ENCODE measurements at places on chromosomes 1 and 21.

DNA sequence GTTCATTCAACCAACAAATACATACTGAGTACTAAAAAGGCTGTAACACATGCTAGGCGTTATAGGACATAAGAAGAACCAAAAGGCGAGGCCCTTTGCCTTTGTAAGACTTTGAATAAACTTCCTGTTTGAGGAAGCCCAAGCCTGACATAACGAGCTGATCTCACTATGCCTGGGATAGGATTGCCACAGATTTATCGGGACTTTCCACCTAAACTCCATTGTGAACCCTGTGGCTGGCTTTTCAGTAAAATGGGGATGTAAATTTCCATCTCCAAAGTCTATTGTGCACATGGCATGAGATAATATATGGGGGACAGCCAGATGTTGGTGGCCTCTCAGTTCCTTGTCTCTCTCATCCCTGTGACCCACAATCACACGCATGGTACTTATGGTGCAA, 41.9 kb downstream of the LMO4 start:
- DNase-seq = peak; percentile 61

GRCh38 chr1:10957133-10957532, 55.3 kb upstream of the TARDBP start:
- no peak for DNase-seq

- no peak for DNase-seq
Observed at GRCh38 chr1:195188821-195189220, 1419.4 kb downstream of the KCNT2 start.

DNA sequence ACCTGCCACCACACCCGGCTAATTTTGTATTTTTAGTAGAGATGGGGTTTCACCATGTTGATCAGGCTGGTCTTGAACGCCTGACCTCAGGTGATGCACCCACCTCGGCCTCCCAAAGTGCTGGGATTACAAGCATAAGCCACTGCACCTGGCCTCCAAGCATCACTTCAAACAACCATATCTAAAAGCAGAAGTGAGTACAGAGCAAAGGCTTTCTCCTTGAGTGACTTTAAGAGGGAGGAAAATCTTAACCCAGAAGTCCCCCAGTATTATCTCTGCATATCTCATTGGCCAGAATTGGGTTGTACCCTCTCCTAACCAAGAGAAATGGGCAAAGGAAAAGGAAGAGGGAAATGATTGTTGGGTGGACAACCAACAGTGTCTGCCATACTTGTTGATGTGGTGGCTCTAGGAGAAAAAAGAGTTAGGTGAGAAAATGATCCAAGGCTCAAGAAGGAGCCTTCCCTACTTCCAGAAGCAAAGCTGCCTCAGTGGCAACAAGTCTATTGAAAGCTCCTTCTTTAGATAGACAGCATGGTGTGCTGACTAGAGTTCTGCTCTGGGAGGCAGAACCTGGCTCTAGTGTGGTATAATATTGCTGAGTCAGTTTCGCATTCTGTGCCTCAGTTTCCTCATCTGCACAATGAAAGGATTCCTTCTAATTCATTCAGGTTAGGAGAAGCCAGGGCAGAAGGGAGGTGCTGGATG, 16.8 kb upstream of the FOXE3 start:
- DNase-seq = no peak

DNA sequence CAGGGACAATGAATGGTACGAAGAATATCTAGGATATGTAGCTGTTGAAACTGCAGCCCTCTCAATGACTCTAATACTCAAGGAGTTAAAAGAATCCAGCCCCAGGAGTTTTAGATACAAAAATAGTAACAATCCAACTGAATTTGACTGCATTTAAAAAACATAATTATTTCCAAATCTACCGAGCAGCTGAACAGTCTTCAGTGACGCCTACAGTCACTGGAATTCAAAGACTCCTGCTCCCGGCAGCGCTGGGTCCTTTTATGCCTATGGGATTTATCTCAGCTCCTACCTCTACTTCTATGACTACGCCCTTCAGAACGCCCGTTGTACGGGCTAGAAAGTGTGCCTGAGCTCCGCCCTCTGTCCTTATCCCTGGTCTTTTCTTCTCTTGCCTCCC, 55.7 kb downstream of the WARS2 start:
- no peak for DNase-seq

- DNase-seq = peak; percentile 43
Observed at GRCh38 chr1:33327587-33328325, 6.9 kb upstream of the A3GALT2 start.

DNA sequence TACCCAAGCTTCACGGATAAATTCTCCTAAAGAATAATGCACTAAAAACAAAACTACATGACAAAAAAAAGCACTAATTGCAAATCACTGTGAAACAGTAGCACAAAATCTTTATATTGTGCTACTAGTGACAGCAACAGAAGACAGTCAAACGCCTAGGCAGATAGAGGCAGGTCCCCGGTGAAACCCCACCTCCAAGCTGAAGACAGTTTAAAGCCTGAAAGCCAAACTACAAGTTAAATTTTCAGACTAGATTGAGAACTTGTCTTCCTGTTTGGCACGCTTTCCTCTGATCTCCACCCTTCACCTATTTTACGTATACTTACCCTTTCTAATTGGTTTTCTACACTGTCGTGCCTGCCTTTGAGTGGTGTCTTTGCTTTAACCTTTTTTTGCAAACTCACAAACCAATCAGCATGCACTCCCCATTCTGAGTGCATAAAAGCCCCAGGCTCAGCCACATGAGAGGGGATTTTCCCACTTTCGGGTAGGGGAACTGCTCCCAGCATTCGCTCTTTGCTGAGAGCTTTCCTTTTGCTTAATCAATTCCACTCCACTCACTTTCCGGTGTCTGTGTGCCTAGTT, 3.6 kb upstream of the BACH1 start:
- DNase-seq = no peak

DNA sequence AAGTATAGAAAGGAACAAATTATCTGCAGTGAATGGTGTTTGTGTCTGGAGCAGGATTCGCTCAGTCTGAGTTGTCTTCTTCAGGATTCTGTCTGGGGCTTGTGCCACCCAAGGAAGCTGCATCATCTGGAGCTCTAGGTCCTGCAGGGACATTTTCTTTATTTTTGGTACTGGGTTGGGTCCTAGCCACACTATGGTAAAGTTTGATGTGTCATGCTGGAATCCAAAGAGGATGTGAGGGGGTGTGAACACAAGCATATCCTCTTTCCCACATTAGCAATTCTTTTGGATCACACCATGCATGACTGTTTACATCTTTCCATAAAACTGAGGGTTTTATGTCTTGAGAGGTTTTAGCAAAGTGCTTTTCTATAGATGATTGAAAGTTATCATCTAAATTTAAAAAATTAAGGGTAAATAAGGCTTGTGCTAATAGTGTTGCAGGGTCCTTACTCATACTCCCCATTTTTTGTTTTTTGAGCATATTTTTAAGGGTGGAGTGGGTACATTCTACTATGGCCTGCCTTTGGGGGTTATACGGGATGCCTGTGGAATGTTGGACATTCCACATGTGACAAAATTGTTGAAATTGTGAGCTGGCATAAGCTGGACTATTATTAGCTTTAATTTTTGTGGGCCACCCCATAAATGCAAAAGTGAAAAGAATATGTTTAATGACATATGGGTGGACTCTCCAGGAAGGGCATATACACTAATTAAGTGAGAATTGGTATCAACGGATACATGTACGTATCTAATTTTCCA, 152.0 kb upstream of the HMCN1 start:
- DNase-seq = peak; percentile 40

GRCh38 chr1:4768553-4768952, 114.1 kb downstream of the AJAP1 start:
- no peak for DNase-seq

DNA sequence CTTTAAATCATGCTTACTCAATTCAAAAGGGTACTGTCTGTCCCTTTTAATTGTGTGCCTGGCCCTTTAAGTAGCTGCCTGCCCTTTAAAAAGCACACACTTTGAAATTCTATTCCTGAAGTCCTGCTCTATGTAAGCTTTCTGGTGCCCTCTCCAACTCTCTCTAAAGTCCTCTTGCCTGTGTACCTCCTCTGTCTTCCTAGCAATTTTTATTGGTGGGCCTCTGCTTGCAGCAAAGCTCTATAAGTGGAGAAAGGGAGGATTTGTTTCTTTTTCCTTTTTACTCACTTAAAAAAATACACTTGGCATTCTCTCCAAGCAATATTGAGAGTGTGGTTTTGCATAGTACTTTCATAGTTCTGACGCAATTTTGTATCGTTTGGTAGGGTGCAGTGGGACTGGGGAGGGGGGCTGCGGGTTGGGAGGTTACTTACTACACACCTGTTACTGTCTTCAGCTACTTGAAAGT, 135.4 kb downstream of the LMO4 start:
- no peak for DNase-seq

- no peak for DNase-seq
Observed at GRCh38 chr1:65231718-65232330, 77.5 kb upstream of the DNAJC6 start.

GRCh38 chr1:6771441-6771769, 13.8 kb upstream of the CAMTA1 start:
- DNase-seq = no peak

GRCh38 chr1:177975588-177976495, 6.0 kb upstream of the SEC16B start:
- no peak for DNase-seq

DNA sequence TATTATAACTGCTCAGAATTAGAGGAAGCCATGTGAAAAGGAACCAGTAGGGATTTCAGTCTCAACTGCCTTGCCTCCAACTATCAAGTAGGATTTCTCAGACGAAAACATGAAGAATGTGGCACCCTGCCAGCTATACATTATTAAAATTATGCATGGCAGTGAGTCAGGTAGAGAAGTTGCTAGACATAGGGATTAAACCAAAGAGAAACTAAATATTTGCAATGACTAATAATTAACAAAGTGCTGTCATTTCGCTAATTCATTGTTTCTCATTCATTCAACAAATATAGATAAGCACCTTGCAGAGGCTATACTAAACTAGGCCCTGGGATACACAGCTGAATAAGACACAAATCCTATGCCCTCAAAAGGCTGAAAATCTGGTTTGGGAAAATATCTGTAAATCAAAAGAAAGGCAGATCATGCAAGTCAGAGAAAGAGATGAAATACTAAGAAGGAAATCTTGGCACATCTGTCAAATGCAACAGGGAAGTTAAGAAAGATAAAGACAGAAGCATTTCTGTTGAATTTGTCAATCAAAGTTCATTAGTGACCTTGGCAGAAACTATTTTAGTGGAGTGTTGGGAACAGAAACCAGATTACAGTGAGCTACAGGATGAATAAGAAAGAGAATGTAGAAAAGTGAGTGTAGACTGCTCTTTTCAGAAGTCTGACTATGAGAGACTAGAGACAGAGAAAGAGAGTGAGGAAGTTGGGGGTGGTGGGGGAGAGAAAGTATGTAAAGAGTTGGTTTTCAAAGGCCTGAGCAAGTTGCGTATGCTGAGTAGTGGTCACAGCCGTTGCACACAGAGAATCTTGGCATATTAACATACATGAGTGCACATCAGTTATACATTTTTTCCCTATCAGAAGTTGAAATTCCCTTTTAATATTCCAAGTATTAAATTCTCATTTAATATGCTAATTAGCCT, 14.7 kb upstream of the NBPF11 start:
- DNase-seq = peak; percentile 23

DNA sequence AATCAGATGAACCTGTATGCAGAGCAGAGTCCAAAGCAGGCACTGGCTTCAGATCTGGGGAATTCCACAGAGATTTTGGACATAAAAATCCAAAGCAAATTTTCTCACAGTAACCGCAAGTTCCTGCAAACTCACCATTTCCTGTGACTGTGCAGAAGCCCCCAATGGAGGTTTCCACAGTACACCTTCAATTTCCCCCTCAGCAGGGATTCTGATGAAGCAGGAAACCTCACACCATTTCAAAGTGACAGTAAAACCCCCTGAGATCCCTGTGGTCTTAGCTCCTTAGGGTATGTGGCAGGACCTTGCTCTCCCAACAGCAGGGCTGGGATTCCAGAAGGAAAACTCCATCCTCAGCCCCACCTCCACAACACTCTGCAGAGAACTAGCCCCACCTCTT, 6.0 kb upstream of the TGFBR3 start:
- no peak for DNase-seq

DNA sequence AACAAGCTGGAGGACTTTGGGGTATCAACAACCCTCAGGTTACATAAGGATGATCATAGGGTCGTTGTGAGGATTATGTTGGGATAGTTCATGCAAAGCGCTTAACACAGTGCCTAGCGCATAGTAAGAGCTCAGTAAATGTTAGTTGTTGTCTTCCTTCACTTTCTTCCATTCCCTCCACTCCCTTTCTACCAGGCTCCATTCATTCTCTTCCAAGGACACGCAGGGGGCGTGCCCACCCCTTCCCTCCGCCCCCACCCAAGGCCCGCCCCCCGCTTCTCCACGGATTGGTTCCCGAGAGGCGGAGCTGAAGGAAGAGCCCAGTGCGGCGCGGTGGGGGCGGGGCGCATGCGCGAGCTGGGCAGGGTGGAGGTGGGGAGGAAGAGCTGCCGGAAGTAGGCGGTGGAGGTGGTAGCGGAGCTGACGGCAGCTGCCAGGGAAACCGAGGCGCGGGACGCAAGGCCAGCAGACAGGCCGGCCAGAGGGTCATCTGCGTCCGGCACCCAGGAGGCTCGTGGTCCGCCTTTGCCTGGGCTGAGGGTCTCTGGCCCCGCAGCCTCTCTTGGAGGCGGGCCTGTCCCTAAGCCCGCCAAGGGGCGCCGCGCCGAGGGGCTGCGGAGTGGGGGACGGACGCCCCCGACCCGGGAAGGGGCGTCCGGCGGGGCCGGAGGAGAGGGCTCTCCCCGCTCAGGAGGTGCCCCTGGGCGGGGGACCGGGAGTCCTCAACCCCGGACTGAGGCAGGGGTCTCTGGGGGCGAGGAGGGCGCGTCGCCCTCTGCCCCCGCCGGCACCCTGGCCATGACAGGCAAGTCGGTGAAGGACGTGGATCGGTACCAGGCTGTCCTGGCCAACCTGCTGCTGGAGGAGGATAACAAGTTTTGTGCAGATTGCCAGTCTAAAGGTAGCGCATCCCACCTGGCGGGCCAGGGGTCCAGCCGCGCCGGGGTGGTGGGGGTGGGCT, at the start of gene SMAP2:
SMAP2 (plus strand) TSS at position 405 of the 961 bp plus-strand sequence; CDS start at position 799, 394 bp downstream.
- DNase-seq = peak; percentile 98

DNA sequence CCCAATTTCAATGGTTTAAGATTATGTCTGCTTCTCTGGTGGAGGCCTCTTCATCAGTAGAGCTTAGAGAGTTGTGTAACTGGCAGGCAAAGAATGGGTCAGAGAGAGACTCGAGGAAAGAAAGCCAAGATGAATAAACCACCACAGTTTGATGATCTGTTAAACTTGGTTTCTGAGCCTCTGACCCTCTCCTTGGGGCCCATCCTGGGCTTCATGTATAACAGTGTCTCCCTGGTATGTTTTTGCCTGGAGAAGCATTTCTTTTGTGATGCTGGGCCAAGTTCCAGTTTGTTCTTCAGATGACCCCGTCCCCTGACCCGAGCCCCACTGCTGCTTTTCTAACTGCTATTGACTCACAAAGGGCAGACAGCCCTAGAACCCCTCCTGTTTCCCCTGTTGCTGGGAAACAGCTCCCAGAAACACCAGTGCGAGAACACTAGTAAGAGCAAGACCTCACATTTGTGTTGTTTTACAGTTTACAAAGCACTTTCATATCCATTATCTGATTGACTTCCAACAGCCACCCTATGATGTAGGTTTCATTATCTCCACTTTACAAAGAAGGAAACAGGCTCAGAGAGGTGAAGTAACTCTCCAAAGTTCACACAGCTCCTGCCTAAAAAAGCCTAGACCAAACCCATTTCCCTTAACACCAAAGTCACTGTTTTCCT, 9.0 kb downstream of the CD2 start:
- no peak for DNase-seq
